ENCODE measurements at places on chromosomes 5 and 9.

GRCh38 chr9:34428325-34428958, 29.9 kb downstream of the FAM219A start:
- no peak for DNase-seq

DNA sequence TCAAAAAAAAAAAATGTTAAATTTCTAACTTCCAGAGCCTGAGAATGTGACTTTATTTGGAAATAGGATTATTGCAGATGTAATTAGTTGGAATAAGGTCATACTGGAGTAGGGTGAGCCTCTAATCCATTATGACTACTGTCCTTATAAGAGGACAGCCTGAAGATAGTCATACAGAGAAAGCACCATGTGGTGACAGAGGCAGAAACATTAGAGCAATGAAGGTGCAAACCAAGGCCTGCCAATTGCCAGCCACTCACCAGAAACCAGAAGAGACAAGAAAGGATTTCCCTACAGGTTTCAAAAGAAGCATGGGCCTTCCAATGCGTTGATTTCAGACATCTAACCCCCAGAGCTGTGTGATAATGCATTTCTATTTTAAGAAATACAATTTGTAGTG, 659.2 kb upstream of the CHD1 start:
- DNase-seq: no peak

DNA sequence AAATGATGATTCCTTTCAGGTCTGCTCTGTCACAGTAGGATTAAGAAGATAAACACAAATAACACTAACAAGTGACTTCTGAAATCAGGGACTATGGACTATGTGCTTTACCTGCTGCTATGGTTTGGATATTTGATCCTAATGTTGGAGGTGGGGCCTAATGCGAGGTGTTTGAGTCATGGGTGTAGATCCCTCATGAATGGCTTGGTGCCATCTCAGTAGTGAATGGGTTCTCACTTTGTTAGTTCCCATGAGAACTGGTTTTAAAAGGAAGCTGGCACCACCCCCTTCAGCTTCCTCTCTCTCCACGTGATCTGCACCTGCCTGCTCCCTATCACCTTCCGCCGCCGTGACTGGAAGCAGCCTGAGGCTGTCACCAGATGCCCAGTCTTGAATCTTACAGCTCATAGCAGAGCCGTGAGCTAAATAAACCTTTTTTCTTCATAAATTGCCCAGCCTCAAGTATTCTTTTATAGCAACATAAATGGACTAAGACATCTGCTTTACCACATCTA, 3.3 kb downstream of the PPIC start:
- no peak for DNase-seq

DNA sequence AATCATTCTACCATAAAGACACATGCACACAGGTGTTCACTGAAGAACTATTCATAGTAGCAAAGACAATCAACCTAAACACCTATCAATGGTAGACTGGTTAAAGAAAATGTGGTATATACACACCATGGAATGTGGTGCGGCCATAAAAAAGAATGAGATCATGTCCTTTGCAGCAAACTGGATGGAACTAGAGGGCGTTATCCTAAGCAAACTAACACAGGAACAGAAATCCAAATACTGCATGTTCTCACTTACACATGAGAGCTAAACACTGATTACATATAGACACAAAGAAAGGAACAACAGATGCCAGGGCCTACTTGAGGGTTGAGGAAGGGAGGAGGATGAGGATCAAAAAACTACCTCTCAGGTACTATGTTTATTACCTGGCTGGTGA, 103.8 kb downstream of the DRD1 start:
- DNase-seq: no peak

DNA sequence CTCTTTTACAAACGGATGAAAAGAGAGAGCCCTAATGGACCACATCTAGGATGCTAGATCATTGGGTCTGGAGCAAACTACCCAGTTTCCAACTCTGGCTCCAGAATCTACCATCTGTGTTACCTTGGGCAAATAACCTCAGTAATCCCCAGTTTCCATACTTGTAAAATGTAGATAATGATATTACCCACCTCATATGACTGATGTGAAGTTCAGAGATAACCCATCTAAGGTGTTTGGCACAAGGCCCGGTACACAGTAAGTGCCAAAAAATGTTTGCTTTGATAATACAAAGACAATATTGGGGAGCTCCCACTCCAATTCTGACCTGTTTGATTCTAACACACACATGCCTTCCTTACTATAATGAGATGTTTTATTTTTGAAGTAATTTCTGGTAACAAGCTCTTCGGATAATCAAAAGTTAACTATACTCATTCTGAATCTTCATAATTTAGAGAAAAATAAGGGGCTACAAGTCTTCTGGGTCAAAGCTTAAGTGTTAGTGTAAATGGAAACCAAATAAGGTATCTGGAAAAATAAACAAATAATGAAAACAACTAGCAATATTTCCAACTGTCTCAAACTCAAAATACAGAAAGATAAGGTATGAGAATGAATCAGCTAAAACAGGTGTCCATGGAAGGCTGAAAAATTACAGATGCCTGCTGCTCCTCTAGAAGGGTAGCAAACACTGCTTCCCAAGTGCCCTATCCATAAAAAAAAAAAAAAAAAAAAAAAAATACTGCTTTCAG, 30.4 kb downstream of the ELL2 start:
- DNase-seq: no peak

- no peak for DNase-seq
Measured at GRCh38 chr5:167392240-167392639, 899.2 kb upstream of the WWC1 start.

DNA sequence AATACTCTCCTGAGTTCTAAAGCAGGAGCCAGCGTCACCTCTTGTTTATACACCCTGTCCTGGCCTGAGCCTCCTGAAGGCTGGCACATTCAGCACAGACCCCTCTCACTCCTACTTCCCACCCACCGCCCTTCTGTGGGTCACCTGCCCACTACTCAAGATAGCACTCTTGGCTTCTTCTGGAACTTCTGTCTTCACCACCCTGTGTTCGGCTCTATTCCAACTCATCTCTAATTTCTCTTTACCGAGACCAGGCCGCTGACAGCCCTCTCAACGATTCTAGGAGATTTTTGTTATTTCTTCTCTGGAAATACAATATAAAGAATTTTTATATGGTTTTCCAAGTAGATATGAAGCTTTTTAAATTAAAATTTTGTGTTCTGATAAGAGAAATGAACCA, 57.4 kb downstream of the IRF1 start:
- DNase-seq: no peak

GRCh38 chr9:108182270-108182669, 673.5 kb downstream of the ACTL7B start:
- DNase-seq: no peak

- no peak for DNase-seq
Measured at GRCh38 chr9:125455132-125455531, 193.5 kb downstream of the GAPVD1 start.

DNA sequence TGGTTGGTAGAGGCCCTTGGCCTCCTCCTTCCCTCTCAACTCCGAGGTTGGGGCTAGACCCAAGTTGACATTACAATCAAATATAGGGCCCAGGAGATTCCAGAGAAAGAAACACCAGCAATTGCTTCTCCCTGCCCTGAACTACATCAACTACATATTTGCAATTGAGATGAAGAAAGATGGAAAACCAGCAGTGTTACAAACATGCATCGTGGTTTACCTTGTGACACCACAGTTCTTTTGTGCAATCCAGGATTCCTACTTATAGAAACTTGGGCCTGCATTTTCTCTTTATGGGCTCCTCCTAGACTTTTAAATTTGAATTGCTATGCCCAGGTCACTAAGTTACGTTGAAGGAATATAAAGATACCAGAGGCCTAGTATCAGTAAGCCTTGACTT, 126.7 kb downstream of the DCP2 start:
- no peak for DNase-seq

GRCh38 chr9:35426627-35427026, 63.3 kb upstream of the RUSC2 start:
- no peak for DNase-seq

DNA sequence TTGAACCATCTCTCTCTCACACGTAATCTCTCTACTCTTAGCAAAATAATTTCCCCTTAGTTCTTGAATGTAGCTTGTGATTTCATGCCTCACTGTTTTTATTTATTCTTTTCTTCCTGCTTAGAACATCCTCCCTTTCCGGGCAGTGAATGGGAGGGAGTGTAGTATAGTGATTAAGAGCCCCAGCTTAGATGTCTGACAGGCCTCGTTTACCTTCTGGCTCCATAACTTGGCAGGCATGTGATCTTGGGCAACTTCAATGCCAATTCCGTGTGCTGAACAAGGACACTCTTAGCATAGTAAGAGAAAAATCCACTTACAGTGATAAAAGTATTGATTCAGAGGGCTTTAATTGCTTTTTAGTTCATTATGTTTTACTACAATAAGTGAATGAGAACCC, 96.3 kb upstream of the TNPO1 start:
- no peak for DNase-seq

GRCh38 chr5:66856041-66856805, 260.0 kb downstream of the MAST4 start:
- no peak for DNase-seq

GRCh38 chr5:77262697-77263096, 52.2 kb downstream of the PDE8B start:
- DNase-seq: no peak

- no peak for DNase-seq
Measured at GRCh38 chr5:73663161-73663859, 37.3 kb downstream of the ARHGEF28 start.

GRCh38 chr9:96048956-96049831, 173.7 kb downstream of the ERCC6L2 start:
- DNase-seq: no peak

GRCh38 chr9:33177086-33177485, 9.9 kb upstream of the B4GALT1 start:
- DNase-seq: no peak

- no peak for DNase-seq
Measured at GRCh38 chr9:6619909-6620308, 25.6 kb downstream of the GLDC start.

- DNase-seq: peak; percentile 28
Measured at GRCh38 chr9:38621434-38622287, 1.3 kb upstream of the ANKRD18A start.

GRCh38 chr5:135136546-135136945, 102.5 kb upstream of the PITX1 start:
- no peak for DNase-seq

DNA sequence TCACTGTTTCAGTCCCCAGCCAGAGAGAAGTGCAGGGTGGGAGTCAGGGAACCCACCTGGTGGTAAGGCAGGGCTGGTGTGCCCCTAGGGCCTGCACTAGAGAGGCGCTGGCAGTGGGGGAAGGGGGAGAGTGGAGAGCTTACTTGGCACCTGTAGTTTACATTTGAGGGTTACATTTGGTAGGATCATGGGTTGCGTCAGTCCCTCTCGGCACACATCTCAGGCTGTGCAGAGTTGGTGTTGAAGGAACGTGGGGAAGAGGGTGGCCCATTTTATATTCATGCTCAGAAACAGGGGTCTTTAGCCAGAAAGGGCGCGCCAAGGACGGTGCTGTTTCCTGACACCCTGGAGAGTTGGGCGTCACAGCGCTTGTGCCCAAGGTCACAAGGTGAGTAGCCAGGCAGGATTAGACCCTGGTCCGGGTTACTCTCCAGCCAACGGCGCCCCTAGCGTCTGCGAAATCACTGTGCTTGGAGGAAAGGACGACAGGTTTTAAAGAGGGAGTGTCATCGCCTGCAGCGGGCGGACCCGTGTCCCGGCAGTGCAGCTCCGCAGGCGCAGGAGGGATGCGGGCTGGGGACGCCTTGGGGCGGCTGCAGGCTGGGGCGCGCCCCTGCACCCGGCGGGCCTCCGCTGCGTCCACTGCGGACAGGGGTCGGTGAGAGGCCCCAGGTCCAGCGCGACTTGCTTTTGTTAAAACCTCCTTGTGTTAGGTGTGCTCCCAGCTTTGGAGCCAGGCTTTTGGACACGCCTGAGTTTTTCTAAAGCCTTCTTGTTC, 272.6 kb downstream of the FANCC start:
- DNase-seq: no peak

DNA sequence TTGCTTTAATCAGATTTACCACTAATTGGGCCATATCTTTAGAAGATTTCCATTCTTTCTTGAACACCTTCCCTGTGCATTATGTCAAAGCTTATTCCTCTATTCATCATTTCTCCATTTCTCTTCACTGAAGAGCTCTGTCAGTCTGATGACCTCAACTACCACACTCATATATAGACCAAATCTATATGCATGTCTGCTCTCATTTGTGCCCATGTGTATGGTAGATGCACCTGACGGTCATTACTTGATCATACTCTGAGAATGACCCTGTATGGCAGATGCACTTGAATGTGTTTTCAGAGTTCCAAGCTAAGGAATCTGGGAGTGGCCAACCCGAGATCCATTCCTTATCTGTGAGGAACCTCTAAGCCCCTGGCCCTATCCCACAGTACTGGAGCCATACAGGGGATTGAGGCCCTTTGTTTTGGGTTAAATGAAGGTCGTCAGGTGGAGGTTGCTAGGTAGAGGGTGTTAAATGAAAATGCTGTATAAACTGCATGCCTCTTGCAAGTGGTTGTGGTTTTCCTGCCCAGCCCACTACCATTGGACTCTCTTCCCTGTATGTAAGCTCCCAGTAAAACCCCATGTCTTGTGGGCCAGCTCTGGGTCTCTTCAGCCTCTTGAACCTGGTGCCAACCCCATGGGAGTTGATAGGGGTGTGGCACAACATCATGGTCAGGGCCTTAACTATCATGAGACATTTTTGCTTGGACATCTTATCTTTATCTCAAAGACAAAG, 229.5 kb downstream of the KIAA0825 start:
- no peak for DNase-seq

- DNase-seq: no peak
Measured at GRCh38 chr5:63094730-63095129, 516.1 kb downstream of the LRRC70 start.

- DNase-seq: no peak
Measured at GRCh38 chr5:104049752-104050151, 487.2 kb upstream of the NUDT12 start.

- no peak for DNase-seq
Measured at GRCh38 chr5:52794519-52794918, 6.8 kb downstream of the ITGA1 start.

- DNase-seq: peak; percentile 69
Measured at GRCh38 chr9:129495620-129496472, 125.1 kb downstream of the C9orf50 start.

- no peak for DNase-seq
Measured at GRCh38 chr5:134939500-134939899, 28.2 kb upstream of the CATSPER3 start.

DNA sequence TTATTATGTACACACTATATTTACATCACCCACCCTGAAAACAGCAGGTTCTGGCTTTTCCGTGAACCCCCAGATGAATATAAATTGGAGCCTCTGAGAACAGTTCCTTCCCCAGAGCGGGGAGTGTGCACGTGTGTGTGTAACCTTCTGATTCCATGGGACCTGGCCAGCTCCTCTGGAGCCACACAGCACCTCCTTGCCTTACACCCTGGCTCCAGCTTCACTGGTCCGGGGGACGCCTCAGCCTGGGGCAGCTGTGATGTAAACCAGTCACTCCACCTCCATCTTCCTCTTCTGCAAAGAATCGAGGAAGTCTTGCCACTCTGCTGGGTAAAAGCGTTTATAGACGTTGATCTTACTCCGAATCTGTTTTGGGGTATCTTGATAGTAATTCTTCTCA, 4.4 kb downstream of the NOP16 start:
- DNase-seq: no peak

Data from T follicular helper cell (primary cell).